ENCODE measurements at places on chromosomes 6 and 20.

DNA sequence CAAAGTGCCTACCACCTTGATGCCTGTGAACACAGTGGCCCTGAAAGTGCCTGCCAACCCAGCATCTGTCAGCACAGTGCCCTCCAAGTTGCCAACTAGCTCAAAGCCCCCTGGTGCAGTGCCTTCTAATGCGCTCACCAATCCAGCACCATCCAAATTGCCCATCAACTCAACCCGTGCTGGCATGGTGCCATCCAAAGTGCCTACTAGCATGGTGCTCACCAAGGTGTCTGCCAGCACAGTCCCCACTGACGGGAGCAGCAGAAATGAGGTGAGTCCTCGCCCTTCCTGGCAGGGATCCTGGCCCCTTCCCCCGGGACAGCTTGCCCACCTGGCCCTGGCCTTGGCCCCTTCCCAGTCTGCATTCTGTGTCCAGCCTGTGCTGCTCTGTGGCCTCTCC lies 17.9 kb downstream of the MAVS start:
- no peak for DNase-seq

DNA sequence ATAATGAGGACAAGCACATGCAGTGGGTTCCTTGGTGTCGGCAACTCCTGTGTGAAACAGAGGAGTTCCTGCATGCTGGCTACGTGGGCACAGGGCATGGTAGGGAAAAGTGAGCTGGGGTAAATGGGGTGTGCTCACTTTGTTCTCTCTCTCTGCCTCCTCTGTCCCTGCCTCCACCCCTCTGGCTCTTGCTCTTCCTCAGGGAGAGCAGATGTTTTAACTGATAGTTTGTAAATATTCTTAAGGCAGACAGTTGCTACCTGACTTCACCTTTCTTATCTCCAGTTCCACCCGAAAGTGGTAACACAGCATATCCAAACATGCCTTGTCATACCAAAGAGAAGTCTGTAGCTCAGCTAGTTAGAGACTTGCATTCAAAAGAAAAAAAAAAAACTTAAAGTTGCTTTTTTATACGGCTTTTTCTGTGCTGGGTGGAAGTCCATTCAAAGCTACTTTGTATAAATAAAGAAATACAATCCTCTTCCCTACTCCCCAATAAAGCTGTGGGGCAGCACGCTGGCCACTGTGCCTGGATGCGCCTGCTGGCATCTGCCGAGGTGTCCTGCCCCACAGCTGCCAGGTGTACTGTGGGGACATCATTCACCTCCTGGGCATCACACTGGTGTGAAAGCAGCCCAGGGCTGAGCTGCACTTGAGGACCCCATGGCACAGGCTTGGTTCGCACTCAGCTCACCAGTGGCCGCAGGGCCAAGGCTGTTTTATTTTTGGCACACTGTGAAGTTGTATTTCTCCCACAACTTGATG lies 93.6 kb downstream of the FOXC1 start:
- DNase-seq, result no peak

GRCh38 chr20:63158845-63159244 lies 57.1 kb downstream of the YTHDF1 start:
- no peak for DNase-seq

- DNase-seq, result no peak
These were observed 133.8 kb downstream of the SNX5 start for GRCh38 chr20:17834804-17835203.

DNA sequence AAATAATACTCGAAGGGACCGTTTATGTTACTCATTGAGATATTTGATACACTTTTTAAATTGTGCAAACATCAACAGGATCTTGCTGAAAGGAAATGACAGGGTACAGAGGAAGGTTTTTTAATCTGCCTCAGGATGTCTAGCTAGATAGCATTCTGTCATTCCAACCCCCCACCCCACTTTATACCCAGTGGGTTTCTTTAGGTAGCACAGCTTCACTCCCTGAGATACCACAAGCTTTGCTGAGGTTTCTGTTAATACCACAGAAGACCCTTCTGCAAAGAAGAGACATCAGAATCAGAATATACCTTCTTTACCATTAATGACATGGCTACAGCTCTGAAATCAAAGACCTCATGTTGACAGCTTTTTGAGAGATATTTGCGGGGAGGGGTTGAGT lies 1.3 kb downstream of the PHACTR2 start:
- no peak for DNase-seq

GRCh38 chr6:15131651-15132061 lies 114.2 kb upstream of the JARID2 start:
- no peak for DNase-seq

DNA sequence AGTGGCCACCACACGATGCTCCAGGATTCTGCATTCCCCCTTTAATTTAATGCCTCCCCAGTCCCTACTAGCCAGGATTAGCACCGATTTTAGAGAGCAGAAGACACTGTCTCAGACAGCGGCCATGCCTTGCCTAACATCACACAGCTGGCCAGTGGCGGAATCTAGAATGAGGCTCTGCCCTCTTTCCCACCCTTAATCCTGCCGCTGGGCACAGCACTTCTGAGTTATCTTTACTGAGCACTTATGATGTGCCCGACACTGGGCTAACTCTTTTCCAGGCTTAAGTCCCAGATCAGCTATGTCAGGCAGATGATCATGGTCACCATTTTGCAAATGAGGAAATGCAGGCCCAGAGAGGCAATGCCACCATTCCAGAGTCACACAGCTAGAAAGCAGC lies 5.6 kb upstream of the BPIFA2 start:
- DNase-seq, result no peak

- no peak for DNase-seq
These were observed 2.6 kb upstream of the IYD start for GRCh38 chr6:150366118-150366778.

- DNase-seq, result no peak
These were observed 34.7 kb downstream of the GHRH start for GRCh38 chr20:37226889-37227288.

DNA sequence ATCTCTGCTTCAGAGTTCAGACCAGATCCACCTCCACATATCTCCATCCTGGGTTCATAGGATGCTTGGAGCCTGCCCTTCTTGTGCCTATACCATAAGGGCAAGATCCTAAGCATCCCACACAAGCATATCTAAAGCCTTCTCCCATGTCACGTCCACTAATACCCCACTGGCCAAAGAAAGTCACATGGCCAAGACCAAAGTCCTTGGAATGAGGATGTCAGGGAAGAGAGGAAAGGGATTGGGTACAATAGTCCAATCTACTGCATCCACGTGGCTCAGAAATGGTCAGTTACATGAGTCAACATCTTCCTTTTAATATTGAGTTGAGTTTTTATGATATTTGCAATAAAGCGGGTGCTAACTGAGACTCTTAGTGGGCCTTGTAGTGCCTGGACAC lies 515.9 kb upstream of the SULF2 start:
- no peak for DNase-seq

GRCh38 chr6:80939898-80940297 lies 812.6 kb downstream of the TENT5A start:
- no peak for DNase-seq

DNA sequence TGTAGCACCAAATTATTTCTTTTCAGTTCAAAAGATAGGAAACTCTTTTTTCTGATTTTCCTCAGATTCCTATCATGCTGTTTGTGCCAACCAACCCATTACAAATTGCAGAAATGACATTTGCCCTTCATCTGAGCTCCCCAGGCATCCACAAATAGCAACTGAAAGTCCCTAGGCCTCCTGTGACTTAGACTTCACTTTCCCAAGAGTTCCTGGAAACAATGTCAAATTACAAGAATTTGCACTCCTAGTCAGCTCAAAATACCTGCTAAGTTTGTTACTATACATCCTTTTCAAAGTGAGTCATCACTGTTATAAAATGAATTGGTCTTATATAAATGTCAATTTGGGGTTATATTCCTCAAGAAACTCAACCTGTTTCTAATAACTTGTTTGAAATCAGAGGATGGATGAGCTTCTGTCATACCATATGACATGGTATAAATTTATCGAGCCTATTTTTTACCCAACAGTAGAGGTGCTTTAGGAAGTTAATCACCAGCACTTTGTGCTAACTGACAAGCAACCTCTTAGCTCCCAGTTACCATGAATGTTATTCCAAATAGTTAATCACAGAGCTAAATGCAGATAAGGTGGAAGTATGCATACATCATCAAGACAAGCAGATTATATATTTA lies 256.5 kb downstream of the HACE1 start:
- DNase-seq, result no peak

DNA sequence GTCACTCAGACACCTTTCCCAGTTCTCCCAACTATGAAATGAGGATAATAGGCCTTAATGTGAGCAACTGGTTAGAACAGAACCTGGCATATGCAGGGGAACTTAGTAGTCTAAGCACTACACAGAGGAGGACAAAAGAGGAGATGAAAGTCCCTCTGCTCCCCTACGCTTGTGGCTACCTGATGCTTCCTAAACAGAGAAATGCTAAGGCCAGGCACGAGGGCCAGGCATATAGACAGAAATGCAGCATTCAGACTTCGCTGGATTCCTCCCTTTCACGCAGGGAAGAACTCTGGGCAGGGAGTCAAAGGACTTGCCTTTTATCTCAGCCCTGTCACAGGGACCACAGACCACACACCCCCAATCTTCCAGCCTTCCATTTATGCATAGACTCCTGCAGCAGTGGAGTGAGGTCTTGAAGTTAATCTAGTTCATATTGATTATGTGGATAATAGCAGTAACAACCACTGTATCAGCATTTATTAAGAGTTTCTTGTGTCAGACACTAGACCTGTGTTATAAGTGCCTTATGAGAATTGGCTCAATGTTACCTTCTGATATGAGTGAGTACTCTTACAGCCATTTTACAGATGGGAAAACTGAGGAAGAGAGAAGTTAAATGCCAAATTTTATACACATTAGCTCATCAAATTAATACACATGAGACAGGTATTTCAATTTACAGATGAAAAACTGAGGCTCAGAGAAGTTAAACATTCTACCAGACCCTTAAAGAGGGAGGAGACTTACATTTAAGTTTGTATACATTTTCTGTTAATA lies 27.0 kb upstream of the TRAF3IP2 start:
- DNase-seq, result no peak

DNA sequence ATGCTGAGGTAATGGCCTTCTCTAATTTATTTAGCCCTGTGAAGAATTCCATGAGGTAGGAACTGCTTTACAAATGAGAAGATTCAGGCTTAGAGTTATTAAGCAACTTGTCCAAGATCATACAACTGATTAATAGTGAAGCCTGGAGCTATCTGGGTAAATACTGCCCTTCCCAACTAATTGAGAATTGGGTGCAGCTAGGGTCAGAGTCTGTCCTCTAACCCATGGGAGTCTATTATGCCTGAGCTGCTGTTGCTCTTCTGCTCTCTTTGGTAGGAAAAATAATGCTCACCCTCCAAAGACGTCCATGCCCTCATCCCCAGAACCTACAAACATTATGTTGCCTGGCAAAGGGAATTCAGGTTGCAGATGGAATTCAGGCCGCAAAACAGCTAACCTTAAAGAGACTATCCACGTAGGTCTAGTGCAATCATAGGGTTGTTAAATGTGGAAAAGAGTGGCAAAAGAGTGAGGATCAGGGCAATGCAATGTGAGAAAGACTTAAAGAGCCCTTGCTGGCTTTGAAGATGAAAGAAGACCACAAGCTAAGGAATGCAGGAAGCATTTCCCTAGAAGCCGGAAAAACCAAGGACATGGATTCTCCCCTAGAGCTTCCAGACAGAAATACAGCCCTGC lies 90.1 kb downstream of the SPTLC3 start:
- DNase-seq, result no peak
